Activated gamma-delta T cell (primary cell): ENCODE measurements at places on chromosomes 1 and 21.

- no peak for DNase-seq
These were observed 33.7 kb downstream of the CDCA8 start for GRCh38 chr1:37725851-37726613.

- no peak for DNase-seq
These were observed 71.3 kb upstream of the ETV3 start for GRCh38 chr1:157209514-157209913.

DNA sequence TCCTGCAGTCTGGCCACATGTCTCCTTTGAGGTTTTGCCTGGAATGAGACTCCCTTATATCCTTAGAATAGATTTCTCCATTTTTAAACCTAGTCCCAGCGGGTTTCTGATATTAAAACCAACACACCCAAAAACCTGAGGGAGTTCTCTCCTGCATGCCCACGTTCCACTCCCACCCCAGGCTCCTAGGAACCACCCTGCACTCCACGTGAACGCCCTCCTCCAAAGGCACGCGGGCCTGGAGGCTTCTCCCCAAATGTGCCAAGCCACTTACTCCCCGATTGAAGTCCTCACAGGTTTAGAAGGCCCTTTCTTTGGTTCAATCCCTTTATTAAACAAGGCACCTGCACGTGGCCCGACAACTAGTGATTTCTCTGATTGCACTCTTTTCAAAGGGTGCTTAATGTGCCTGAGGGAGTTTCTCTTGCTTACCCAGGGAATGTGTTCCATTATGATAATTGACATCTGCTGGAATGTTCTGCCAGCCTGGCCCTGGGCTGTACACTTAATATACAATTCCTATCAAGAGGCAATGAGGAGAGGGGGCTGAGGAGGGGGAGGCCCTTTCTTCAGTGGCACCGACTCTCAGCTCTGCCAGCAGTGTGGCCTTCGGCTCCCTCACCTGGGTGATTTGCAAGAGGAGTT is 104.3 kb upstream of the ADAR start:
- DNase-seq: no peak

- DNase-seq: no peak
These were observed 139.4 kb upstream of the B3GALT2 start for GRCh38 chr1:193325771-193326170.

DNA sequence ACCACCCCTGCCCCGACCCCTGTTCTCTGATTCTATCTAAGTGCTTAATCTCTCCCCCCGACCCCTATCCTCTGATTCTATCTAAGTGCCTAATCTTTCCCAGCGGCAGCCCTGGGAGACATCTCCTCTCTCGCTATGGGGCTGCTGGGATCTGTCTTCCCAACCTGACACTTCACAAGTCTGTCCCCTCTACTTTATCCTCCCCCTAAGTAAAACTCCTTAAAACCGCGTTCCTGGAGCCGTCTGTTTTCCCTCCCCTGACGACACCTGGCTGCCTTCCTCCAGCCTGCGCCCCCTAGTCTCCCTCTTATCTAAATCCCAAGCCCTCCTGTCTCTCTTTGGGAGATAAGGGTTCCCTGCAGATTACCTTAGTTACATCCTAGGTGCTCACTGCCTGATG is 30.5 kb downstream of the EPHB2 start:
- no peak for DNase-seq

GRCh38 chr1:21077085-21077484 is 99.6 kb downstream of the EIF4G3 start:
- no peak for DNase-seq

- no peak for DNase-seq
These were observed 39.0 kb upstream of the CD5L start for GRCh38 chr1:157880621-157881020.

GRCh38 chr1:47325528-47325927 is 8.1 kb upstream of the CMPK1 start:
- no peak for DNase-seq

DNA sequence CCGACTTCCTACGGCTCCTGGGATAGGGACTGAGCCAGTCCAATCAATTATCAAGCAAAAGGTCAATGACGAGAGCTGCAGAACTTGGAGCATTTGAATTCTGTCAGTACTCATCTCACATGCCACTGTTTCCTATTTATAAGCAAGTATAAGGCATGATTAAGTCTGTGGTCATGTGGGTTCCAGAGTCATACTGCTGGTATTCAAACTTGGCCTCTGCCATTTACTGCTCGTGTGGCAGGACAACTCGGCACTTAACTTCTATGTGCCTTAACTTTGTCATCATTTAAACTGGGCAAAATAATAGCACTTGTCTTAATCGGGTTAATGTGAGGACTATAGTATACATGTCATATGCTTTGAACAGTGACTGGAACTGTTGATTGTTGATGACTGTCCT is 44.9 kb upstream of the TNFSF18 start:
- DNase-seq: no peak

DNA sequence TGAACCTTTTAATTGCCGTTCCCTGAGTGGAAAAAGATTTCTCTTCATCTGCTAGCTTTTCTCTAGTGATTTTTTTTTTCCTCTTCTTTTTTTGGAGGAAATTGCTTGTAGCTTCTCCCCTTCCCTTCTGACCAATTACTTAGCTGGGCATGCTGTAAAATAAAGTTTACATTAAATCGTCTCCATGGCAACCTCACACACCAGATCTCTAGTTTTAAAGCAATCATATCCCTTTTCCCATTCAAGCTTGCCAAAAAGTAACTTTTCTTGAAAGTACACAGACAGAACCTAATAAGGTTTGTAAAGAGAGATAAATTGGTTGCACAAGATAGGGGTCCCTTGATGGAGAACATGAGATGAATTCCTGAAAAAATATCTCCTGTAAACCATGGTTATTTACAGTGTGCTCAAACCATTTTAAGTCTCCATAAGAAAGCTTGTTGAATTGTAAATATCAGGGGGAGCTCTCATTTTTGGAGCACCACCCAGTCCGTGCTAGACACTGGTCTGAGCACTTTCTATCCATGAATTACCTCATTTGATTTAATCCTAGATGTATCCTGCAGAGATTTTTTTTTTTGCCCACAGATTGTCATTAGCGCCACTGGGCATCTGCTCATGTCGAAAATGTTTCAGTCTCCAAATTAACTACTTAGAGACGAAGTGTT is 32.6 kb upstream of the HTR1D start:
- no peak for DNase-seq

DNA sequence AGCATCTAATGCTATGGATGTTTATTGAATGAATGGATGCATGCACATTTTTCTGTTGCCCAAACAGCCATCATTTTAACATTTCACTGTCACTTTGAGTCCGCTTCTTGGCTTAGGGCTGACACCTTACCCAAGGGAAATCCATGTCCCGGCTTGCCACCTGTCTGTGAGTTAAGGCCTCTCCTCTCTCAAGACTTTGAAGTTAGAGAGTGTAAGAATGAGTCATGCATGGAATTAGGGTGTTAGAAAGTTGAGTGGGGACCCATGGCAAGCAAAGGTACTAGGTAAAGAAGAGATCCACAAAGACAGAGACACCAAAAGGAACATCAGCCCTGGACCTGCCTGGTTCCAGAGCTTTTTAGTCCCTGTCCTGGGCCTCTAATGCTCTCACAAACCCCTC is 35.1 kb downstream of the ATP1A1 start:
- no peak for DNase-seq

GRCh38 chr1:39117899-39118450 is 86.5 kb upstream of the MACF1 start:
- no peak for DNase-seq

DNA sequence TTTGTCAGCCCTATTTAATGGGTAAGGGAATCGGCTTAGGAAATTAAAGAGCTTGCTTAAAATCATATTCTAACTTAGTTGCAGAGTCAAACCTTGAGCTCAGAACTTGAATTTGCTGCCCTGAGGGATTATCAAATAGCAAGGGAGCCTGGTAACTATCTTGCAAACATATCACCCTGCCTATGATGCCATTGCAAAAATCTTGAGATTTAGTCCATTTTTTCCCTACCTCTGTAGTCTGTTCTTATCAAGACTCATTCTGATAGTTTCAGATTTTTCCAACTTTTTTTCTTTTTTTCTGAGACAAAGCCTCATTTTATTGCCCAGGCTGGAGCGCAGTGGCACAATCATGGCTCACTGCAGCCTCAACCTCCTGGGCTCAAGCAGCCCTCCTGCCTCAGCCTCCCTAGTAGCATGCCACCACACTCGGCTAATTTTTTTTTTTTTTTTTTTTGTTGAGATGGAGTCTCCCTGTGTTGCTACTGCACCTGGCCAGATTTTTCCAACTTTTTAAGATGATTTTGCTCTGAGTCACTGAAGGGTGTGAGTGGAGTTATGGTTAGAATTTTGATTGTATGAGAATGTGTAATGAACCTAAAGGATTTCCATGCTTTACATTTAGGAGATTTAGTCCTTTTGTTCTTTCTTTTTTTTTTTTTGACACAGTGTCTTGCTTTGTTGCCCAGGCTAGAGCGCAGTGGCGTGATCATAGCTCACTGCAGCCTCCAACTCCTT is 12.2 kb downstream of the SARS1 start:
- no peak for DNase-seq

DNA sequence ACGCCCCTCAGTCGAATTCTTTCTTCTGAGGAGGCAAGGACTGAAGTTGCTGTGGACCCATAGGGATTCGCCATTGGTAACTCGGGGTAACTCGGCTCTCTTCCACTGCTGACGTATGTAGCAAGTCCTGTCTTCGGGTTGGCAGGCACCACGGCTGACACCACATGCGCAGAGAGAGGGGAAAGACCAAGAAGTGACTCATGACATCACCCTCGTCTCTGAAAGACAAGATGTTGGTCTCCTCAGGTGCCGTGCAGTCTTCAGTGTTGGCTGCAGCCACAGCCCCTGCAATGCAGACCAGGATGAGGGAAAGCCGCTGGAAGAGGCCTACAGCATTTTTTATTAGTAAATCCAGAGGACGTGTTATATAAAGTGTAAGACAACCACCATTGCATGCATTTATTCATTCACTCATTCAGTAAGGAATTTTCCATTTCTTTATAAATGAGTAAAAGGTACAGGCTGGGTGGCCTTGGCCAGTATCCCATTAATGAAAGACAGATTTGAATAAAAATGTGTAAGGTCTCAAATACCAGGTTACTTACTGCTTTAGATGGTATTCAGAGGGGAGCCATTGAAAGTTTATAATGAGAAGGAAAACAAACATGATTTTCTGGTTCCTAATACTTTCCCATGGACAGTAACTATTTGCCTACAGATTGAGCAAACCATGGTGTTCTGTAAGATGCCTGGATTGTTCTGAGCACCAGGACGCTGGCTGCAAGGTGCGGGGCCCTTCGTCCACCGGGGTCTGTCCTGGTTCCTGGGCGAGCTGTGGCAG is 50.7 kb upstream of the IRF2BP2 start:
- no peak for DNase-seq

- no peak for DNase-seq
These were observed 611 bp upstream of the PIK3C2B start for GRCh38 chr1:204495078-204495753.

DNA sequence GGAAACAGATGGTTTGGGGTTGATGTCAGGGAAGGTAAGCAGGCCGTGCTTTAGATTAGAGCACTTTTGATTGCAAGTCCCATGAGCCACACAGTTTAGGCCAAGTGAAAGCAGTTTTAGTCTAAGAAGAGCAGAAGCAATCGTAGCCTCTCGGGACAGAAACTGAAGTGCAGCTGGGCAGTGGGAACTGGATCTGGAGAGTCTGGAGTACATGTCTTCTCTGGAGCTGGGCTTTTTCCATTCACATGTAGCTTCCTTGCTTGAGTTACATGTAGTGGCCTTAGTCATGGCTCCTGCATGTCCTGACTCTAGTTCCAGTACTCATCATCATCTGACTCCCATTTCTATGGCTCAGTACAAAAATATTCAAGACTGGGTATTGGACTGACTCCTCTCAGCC is 16.7 kb downstream of the CAMTA1 start:
- DNase-seq: no peak
